ENCODE measurements at places on chromosomes 7 and 10. TPM values are rescaled to one million over a fixed set of nuclear protein-coding genes. Genes with fewer than 3 reads are reported as not detected.

Gene TMEM236
- total RNA-seq: 0.16 TPM

Gene SLC13A1
- not detected for total RNA-seq

Gene CHAT
- not detected for total RNA-seq

DNA sequence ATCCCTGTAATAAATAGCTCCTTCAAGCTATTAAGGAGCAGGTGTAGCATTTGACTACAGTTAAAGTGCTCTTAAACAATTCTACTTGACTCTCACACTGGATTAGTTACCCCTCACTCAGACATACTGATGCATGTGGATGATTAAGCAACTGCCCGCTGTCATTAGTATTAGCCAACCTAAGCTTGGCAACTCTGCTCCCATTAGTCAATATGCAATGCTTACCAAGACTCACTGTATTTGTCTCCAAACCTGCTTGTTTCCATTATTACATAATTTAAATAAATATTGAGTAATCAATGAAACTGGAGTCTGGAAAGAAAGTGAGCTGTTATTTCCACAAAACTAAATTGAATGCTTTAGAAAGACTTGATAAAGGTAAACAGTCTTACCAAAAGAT is 144.0 kb upstream of the ASAH2 start:
- ATAC-seq: peak; percentile 95

GRCh38 chr7:47571331-47572093 is 10.4 kb downstream of the TNS3 start:
- peak; percentile 41 for ATAC-seq

GRCh38 chr7:55085511-55086412 is 66.9 kb downstream of the EGFR start:
- ATAC-seq: no peak

GRCh38 chr7:148884299-148885022 is 370 bp upstream of the EZH2 start:
- peak; percentile 98 for ATAC-seq

Gene PVRIG
- 0.36 TPM for total RNA-seq

DNA sequence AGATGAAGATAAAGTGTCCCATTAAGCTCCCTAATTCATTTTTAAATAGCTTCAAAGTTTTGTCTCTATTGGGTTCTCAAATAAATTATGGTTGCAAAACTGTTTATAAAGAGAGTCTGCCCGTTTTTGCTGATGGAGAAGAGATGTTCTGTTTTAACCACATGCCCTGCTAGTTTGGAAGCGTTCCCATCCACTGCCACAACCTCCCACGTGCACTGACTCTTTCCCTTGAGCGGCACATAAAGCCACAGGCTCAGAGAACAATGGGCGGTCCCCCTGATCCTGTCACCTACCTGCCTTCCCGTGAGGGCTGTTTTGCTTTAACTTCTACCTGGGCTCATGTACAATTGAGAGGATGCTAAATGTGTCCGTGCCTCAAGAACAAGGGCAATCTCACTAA is 65.5 kb downstream of the CPVL start:
- ATAC-seq: no peak

DNA sequence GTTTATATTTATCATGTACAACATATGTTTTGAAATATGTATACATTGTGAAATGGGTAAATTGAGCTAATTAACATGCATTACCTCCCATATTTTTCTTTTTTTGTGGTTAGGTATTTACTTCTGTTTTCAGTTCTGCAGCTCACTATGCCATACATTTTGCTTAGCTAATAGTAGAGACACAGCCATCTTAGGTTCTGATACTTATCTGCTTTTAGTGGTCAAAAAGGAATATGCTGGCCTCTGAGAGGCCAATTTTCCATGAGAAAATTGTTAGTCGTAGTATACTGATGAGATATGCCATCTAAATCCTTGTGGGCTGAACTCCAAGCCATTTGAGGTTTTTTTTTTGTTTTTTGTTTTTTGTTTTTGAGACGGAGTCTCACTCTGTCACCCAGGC is 31.0 kb downstream of the SGPL1 start:
- ATAC-seq: no peak

DNA sequence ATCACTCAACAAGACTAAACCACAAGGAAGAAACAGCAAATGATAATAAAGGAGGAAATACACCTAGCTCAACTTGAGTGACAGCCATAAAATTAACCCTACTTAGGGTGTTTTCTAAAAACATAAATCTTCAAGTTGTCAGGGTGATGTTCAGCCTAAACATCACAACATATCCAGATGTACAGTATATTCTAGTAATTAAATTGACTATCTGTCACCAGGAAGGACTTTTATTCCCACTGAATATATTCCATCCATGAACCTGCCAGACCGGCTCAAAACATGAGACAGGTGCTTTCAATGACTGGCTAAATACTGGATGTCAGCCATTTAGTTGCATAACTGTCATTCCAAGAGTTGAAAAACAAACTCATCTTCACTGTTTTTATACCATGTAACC is 298.1 kb upstream of the NEBL start:
- ATAC-seq: peak; percentile 82

Gene CYP2C18
- total RNA-seq: 27.2 TPM

Gene ADAM22
- 0.24 TPM for total RNA-seq
